Fibroblast of skin of back (primary cell): ENCODE measurements at places on chromosomes 1 and 21.

GRCh38 chr1:211490038-211490678 is 1.8 kb downstream of the RD3 start:
- no peak for DNase-seq

DNA sequence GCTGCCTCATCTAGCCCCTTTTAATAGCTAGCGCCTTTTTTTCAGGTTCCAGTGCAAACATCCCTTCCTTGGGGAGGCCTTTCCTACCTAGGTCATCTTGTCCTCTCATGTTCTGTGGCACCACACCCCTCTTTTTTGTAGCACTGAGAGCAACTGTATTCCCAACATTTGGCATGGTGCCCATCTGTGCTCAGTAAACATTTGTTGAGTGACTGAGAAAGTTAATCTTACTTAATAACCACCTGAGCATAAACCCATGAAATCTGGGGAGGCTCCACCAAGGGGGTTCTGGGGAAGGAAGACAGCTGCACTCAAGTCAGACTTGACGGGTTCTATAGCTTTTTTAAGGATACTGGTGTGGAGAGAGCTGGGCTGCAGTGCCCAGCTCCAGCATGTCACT is 90.0 kb downstream of the NOS1AP start:
- no peak for DNase-seq

DNA sequence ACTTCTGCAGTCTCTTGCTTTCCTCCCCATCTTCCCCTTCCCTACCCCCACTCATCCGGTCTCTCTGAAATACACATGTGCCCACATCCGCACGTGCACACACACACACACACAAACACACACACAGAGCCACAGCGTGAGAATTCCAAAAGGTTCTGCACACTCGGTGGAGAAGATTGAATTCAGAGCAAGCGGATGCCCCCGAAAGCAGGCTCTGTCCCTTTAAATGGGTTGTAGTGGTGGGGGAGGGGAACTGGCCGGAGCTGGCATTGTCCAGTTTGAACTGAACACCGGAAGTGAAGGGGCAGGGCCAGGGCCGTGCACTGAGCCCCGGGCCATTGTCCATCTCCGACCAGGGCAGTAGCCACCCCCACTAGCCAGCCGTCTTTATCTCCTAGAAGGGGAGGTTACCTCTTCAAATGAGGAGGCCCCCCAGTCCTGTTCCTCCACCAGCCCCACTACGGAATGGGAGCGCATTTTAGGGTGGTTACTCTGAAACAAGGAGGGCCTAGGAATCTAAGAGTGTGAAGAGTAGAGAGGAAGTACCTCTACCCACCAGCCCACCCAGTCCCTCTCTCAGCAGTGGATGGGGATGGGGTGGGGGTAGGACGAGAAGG is 1.3 kb upstream of the LIN28A start:
- no peak for DNase-seq

- peak; percentile 17 for DNase-seq
Observed at GRCh38 chr1:203199816-203200571, 13.5 kb upstream of the CHI3L1 start.

GRCh38 chr21:35405981-35406380 is 356.9 kb upstream of the RUNX1 start:
- no peak for DNase-seq

DNA sequence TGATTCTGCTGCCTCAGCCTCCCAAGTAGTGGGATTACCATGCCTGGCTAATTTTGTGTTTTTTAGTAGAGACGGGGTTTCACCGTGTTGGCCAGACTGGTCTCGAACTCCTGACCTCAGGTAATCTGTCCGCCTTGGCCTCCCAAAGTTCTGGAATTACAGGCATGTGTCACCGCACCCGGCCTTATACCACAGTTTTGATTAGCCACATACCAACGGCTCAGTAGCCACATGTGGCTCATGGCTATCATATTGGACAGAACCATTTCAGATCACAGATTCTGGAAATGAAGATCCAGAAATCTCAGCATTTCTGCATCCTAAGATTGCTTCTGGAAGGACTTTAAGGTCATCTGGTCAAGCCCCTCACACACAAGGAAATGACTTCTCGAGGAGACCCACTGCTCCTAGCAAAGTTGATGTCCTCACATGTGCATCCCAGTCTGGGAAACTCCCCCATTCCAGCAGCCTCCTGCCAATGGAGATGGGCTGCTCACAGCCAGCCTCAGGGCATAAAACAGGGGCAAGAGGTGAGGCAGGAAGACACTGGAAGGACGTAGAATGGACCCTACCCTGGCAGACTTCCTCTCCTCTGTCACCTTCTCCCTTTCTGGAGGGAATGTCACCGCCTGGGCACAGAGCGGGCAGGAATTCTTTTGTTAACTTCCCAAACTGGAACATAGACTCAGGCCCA is 17.5 kb upstream of the CITED4 start:
- DNase-seq: no peak

DNA sequence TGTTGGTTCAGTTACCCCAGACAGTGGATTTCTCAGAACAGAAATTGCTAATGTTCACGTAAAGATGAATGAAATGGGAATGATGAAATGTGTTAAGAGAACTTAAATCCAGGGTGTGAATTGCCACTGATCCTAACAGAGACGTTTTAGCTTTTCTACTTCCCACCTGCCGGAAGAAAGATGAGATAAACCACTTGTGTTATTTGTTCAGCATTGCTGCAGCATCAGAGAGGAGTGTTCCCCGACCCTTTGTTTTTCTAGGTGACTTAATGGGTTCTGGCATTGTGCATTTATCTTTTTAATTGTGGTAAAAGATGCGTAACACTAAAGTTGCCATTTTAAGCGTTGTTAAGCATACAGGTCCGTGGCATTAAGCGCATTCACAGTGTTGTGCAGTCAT is 122.3 kb downstream of the GALNT2 start:
- no peak for DNase-seq

- DNase-seq: no peak
Observed at GRCh38 chr1:238343852-238344251, 453.1 kb upstream of the ZP4 start.

- peak; percentile 67 for DNase-seq
Observed at GRCh38 chr1:115118611-115119010, 29.3 kb upstream of the TSPAN2 start.

DNA sequence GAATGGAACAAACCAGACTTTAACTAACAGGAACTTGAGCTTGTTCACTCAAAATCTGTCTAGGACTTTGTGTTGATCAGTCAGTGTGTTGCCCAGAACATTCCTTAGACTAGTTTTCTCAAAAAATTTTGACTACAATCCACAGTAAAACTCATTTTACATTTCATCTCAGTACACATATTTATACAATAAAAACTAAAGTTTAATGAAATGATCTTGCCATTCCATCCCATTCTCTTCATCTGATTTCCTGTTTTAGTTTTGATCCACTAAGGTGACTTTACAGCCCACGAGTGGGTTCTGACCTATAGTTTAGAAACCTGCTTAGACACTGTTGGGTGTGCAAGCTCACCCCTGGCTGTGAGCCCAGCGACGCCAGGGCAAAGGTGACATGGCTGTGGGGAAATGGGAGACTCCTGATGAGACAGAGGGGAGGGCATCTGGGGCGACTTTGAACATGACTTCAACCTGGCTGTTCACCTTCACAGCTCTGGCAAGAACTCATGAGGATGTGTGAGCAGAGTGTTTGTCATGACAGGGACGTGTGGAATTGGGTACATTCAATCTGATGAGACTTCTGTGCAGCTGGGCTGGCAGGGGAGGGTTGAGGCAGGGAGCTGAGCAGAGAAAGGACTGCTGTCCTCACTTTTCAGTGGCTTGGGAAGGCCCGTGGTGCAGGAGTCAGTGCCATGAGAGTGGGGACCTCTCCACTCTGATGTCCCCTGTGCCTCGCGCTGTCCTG is 40.6 kb downstream of the LHX4 start:
- no peak for DNase-seq

GRCh38 chr1:47849005-47849521 is 148.1 kb downstream of the TRABD2B start:
- DNase-seq: no peak

DNA sequence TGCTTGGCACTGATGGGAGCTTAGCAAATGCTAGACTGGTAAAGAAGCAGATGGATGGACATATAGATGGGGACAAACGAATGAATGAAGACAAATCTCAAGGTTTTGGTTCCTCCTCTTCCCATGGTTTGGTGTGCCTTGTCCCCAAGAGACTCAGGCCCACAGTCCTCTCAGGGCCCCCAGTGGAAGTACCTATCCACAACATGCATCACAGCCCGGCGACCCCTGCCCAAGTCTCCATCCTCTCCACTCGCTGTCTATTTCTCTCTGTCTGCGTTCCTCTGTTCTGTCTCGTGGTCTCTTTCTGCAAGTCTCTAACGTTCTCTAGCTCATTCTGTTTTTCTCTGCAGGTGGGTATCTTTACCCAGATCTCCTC is 85.8 kb downstream of the GLIS1 start:
- no peak for DNase-seq

- no peak for DNase-seq
Observed at GRCh38 chr1:224621813-224622682, 5.9 kb downstream of the CNIH3 start.

DNA sequence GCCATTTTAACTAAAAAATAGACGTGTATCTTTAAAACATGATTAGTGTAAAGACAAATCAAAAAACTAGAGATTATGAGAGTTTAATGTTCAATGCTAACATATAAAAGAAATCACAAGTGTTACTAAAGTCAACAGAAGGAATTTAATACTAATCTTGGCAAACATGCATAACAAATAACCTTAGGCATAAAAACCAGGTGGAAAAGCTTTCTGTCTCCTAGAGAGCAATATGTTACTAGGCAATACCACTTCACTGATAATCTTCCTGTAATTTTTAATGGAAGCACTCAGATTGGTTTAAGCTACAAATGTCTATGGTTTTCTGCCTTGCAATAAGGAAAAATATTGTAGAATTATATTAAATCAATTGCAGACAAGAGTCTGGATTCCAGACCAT is 121.9 kb downstream of the NME7 start:
- no peak for DNase-seq

GRCh38 chr1:160748181-160748877 is 9.3 kb downstream of the SLAMF7 start:
- peak; percentile 30 for DNase-seq

DNA sequence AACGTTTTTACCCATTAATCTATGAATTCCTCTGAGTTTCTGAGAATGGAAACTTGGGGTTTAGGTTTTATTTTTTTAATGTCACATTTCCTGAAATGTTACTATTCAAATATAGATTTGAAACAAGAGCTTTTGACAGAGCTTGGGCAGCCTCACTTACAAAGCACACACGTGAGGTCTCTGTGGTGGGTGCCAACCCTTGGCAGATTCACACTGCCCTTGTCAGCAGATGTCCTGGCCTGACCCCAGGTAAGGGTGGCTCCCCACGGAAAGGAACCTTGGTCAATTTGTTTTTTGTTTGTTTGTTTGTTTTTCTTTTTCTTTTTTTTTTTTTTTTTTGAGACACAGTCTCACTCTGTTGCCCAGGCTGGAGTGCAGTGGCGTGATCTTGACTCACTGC is 53.5 kb downstream of the FAAP20 start:
- no peak for DNase-seq

DNA sequence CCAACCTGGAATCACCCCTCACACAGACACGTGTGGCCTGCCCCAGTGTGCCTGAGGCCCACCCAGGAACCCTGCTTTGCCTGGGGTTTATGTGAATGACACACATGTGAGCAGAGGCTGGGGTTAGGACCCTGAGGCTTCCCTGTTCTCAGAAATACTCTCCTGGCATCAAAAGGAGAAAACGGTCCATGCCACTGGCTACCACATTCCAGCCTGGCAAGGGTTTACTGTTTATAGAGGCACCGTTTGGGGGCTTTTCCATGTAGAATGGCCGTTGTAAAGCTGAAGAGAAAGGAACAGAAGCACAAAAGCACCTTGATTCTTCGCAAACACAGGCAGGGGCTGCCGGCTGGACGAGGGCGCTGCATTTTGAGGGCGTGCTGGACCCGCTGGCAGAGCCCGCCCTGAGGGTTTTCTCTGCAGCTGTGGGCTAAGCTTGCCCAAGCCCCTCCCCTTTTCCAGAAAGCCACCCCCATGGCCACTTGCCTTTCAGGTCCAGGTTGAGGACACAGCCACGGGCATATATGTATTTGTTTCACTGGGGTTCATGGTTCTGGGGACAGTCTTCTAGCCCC is 13.0 kb downstream of the TFF3 start:
- DNase-seq: no peak

- DNase-seq: no peak
Observed at GRCh38 chr1:19619697-19620384, 24.3 kb upstream of the NBL1 start.

DNA sequence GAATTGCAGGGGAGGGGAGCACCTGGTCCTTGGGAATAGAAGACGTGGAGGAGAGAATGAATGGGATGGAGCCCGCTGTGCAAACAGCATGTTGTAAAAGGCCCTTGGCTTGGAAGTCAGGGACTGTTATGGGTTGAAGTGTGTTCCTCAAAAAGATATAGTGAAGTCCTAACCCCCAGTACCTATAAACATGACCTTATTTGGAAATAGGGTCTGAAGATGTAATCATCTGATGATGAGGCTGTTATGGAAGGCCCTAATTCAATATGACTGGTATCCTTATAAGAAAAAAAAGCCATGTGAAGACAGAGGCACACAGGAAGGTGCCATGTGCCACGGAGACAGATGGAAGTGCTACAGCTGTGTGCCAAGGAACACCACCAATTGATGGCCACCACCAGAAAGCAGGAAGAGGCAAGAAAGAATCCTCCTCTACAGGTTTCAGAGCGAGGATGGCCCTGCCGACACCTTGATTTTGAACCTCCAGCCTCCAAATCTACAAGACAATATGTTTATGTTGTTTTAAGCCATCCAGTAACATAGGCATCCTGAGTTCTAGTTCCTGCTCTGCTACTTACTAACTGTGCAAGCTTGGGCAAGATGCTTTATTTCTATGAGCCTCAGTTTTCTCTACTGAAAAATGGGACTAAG is 51.2 kb downstream of the LRRN2 start:
- DNase-seq: no peak

DNA sequence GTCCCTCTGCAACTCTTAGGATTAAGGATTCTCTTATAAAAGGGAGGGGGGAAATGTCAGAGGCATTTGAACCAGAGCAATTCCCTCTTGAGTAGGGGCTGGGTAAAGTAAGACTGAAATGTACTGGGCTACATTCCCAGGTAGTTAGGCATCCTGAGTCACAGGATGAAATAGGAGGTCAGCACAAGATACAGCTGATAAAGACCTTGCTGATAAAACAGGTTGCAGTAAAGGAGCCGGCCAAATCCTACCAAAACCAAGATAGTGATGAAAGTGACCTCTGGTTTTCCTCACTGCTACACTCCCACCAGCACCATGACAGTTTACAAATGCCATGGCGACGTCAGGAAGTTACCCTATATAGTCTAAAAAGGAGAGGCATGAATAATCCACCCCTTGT is 14.3 kb upstream of the COX20 start:
- DNase-seq: no peak

- DNase-seq: peak; percentile 61
Observed at GRCh38 chr1:169928438-169929209, 34.9 kb upstream of the SCYL3 start.
